ENCODE measurements at places on chromosomes 1 and 21. TPM values are rescaled to one million over a fixed set of nuclear protein-coding genes. Genes with fewer than 3 reads are reported as not detected.

DNA sequence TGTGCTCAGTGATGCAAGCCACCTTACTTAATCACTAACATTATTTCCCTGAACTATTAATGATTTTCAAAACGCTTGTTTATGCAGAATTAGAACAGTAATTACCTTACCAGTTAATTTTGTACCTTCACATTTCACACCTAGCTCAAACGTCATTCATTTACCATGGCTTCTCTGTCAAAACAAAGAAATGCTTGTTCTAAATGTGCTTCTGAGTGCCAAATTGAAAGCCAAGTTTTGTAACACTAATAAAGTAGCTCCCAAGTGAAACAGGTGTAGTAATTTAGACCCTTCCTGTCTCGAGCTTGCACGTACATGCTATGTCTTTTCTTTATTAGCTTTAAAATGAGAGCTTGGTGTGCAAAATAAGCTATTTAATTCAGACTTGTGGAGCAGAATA is 533.7 kb upstream of the PKN2 start:
- no peak for DNase-seq

DNA sequence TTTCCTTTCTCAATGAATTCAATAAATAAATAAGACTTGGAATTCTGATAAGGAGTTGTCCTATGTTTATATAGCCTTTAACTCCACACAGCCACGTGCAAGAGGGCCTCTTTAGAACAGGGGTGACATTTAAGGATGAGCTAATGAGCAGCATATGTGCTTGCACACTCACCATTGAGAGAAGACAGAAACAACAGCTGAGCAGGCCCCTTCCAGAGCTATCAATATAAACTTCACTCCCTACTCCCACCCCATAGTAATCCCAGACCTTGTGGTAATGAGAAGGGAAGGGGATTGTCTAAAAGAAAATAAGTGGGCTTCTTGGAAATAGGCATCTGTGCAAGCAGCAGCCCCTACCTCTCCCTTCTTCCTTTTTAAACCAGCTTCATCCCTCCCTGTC is 176.0 kb downstream of the SEC16B start:
- no peak for DNase-seq

DNA sequence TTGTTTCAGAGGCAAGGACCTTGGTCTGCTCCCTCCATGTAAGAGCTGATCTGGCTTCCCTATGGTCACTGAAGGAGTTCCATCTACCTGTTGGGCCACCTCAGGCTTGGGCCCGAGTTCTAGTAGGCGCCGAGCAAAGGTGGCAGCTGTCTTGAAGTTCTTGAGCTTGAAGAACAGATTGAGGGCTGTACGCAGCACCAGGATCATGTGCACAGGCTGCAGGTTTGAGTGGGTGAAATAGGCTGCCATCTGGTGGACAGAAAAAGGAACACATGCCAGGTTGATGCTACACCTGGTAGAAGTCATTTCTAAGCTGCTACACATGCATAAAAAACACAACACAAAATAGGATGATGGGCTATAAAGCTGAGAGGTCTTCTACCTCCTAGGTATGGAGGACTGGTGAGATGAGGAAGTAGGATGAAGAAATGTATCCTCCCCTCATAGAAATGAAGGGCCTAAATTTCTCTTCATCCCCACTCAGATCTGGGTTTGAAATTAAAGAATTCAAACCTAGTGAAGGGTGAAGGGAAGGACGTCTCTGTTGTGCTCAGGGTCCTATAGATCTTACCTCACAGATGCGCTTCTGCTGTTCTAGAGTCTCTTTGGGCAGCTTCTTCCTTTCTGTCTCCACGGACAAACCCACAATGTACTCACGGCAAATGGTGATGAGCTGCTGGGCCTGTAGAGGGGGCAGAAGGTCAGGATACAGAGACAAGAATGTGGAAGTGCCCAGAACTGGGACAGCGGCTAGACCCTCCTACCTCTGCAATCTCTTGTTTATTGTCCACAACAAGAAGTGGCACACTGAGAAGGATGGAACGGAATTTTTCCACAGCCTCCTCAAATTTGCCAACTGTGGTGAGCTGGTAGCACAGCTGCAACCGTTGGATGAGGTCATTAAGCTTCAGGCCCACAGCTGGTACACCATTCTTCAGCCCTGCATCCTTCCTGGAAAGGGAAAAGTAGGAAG is 6.6 kb upstream of the PEX19 start:
- DNase-seq: peak; percentile 93

The SLC35A3 gene
- total RNA-seq: 18.6 TPM

The LCE1C gene
- total RNA-seq: not detected

Data from G401 (cell line).